ENCODE measurements at places on chromosomes 16 and 17. TPM values are rescaled to one million over a fixed set of nuclear protein-coding genes. Genes with fewer than 3 reads are reported as not detected.

The PABPN1L gene
- total RNA-seq: not detected

The ATP2C2 gene
- 0.06 TPM for total RNA-seq

The KRTAP1-5 gene
- total RNA-seq: not detected

The SLC16A13 gene
- total RNA-seq: 0.12 TPM

The C1QL1 gene
- total RNA-seq: 0.31 TPM

The KRTAP9-2 gene
- not detected for total RNA-seq

The NAGS gene
- 0.93 TPM for total RNA-seq

The CDH3 gene
- total RNA-seq: not detected

The CHRNE gene
- total RNA-seq: 0.19 TPM

The ASPHD1 gene
- 7.8 TPM for total RNA-seq

The LPCAT2 gene
- total RNA-seq: 18.9 TPM

The ESRP2 gene
- not detected for total RNA-seq

The ZNF205 gene
- total RNA-seq: 13.6 TPM

The TOP3A gene
- 17.4 TPM for total RNA-seq

The AXIN2 gene
- 6.5 TPM for total RNA-seq

The PLD2 gene
- total RNA-seq: 16.2 TPM
